ENCODE measurements at places on chromosomes 16 and 17.
A peak's percentile ranks its signal among the peaks of the same experiment; 100 is the strongest.

DNA sequence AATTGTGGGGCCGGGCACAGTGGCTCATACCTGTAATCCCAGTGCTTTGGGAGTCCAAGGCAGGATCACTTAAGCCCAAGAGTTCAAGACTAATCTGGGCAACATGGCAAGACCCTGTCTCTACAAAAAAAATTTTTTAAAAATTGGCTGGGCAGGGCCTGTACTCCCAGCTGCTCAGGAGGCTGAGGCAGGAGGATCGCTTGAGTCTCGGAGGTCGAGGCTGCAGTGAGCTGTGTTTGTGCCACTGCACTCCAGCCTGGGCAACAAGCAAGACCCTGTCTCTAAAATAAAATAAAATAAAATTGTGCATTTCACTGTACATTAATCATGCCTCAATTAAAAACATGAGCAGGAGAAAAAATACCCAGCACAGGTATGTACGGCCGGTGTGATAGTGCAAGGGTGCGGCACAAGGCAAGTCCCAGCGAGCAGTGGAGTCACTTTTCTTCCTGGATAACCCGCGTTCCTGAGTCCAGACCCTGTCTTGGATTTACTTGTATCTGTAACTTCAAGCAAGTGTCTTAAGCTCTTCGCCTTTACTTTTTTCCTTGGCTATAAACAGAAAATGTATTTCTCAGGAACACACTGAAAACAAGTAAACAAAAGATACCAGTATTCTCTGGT is 11.4 kb downstream of the ZDHHC7 start:
- no peak for DNase-seq

DNA sequence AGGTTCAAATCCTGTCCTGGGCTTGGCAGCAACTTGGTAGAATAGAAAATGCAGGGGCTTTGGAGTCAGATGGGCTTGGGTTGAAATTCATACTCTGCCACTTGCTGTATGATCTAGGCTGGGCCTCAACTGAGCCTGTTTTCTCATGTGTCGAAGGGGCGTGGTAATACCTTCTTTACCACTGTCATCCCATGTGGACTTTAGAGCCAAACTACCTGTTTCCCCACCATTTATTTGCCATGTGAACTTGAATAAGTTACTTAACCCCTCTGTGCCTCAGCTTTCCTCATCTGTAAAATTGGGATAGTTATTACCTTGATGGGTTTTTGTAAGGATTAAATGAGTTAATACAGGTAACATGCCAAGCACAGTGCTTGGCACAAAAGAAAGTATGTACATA is 106.0 kb downstream of the COPRS start:
- DNase-seq, result no peak

DNA sequence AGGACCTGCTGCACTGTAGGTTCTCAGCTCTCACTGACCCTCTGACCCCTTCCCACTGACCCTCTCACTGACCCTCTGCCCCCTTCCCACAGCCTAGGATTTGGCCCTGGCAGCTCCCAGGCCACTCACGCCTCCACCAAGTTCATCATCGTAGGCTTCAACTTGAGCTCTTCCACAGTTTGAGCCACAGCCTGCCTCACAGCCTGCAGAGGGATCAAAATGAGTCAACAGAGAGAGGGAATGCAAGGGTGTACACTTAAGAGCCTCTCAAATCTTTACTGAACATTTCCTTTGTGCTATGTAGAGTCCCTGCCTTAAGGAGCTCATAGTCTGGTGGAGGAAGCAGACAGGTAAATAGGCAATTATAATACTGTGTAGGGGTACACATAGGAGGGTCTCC is 12.1 kb downstream of the HEATR9 start:
- DNase-seq, result no peak

- no peak for DNase-seq
These were observed 20.2 kb upstream of the CPSF4L start for GRCh38 chr17:73281928-73282327.

DNA sequence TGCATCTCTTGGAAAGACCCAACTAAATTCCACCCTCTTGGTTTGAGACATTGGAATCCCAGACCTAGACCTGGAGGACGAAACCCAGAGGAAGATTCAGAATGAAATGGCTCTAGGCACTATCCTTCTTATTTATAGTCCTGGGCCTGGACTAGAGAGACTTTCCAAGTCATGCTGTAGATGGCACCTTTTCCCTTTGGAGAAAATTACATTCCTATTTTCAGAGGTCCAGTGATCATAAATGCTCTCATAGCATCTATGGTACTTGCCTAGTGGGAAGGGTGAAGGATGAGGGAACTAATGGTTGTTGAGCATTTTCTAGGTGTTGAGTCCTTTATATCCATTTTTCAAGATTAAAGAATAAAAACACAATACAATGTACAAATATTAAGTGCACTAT is 37.1 kb downstream of the SPACA3 start:
- no peak for DNase-seq

GRCh38 chr16:64253525-64253924 is 868.3 kb downstream of the CDH11 start:
- no peak for DNase-seq

DNA sequence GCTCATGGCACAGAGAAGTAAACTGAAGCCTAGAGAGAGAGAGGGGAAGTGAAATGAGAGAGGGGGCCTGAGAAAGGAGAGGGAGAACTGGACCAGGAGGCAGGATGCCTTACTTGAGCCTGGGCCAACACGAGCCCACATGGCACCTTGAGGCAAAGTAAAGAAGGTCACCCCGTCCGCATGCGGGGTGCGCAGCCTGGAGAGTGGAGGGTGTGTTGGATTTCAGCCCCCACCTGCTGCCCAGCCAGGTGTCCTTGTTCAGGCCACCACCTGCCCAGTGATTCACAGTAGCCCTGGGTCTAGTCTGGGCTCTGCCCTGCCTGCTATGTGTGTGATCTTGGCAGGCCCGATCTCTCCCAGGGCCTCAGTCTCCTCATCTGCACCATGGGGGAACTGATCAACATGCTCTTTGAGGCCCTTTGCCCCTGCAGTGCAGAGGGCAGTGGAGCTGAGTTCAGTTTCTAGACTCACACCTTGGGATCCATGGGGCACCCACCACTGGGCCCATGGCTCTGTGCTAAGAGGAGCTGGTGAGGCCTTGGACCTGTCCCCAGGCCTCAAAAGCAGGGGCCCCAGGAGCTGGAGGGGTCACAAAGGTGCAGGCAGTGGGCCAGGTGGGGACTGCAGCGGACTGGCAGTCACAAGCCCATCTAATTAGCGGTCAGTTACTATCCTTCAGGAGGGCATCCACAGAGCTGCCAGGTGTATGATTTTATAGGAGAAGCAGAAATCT is 9.8 kb upstream of the DRC7 start:
- no peak for DNase-seq

DNA sequence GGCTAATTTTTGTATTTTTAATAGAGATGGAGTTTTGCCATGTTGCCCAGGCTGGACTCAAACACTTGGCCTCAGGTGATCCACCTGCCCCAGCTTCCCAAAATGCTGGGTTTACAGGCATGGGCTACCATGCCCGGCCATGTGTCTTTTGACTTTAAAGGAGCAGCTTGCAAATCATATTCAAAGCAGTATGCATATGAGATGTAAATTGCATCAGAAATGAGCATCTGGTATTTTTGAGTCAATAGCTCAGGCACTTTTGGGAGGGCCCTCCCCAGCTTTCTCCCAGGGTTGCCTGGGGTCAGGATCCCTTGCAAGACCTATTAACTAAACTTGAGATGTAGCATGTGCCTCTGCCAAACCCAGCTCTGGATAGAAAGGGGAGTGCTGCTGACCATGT is 21.5 kb downstream of the EPOP start:
- no peak for DNase-seq

DNA sequence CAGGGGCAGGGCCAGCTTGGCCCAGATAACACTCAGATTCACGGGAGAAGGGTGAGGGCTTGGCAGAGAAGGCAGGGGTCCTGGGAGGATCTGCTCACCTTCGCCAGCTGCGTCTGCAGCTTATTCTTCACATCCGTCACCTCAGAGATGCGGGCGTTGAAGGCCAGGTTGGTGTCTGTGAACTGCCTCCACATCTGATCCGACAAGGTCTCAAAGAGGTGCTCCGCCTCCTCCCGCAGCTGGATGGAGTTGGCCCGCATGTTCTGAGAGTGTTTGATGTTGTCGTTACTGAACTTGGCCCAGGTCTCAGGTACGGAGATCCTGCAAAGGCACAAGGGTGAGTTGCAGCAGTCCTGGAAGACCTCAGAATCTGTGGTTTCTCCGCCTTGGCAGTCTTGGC is 18.9 kb downstream of the TEKT5 start:
- DNase-seq, result no peak

DNA sequence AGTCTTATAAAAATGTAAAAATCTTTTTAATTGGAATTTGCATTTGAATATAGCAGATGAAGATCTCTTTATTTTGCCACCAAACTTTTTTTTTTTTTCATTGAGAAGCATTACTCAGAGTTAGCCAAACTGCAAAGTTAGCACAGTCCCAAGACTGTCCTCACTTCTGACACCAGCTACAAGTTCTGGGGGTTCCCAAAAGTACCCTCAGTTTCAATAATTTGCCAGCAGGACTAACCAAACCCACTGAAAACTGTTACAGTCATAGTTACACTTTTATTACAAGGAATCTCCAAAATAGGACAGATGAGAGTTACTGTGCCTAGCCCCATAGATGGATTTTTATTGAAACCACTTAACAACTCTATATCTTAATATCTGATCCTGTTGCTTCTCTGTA is 144.1 kb downstream of the CHD9 start:
- DNase-seq, result no peak

- no peak for DNase-seq
These were observed 3.5 kb downstream of the KRT40 start for GRCh38 chr17:40980596-40980995.

DNA sequence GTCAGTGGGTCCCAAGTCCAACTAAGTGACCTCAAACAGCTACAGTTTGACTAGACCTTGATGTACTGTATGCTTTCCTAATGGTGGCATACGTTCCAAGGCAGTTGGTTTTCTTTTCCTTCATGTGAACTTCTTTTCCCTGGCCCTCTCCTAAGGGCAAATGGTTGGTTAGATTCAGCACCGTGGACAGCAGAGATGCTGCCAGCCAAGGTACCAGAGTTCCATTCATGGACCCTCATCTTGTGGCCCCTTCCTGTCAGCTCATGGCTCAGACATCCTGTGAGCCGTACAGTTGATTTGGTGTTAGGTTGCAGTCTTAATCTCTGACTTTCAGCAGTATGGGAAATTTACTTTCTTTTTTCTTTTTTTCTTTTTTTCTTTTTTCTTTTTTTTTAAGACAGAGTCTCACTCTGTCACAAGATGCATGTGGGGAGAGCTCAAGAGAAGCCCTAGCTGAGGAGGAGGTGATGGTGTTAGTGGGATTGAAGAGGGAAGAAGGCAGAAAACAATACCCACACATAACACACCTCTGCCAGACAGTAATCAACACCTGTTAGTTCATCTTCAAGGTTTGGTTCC is 122.4 kb downstream of the USP31 start:
- DNase-seq, result no peak

DNA sequence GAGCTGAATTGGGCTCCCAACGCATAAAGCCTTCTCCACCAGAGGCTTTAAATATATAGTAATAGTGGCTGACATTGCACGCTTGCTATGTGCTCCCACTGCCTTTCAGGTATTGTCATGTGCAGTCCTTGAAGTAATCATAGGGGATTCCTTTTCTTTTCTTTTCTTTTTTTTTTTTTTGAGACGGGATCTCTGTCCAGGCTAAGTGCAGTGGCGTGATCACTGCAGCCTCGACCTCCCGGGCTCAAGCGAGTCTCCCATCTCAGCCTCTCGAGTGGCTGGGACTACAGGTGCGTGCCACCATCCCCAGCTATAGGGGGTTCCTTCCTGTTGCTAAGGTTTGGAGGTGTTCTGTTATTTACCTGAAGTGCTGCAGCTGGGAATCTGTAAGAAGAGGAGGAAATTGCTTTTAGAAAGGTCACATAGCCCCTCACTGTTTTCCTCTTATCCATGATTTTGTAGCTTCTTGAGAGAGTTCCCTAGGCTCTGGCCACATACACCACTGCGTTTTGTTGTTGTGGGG is 845 bp downstream of the RPL27 start:
- DNase-seq, result no peak

DNA sequence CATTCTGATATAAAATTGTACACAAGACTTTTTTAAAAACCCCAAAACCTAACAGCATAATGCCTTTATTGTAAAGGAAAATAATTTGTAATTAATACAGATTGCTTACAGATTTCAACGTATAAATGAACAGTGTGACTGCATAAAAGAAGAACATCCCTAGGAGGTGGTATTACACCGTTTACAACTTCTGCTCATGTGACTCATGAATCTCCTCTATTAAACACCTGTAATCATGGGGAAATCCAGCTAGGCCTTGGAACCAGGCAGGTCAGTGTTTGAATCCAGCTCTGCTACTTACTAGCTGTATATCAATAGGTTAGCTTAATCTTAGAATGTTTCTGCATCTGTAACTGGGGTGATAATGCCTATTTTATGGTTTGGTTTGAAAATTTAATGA is 15.2 kb downstream of the RABEP1 start:
- DNase-seq, result no peak

- DNase-seq, result no peak
These were observed 624.6 kb upstream of the EEF2KMT start for GRCh38 chr16:5722116-5722619.

GRCh38 chr17:2095536-2095910 is 40.6 kb downstream of the HIC1 start:
- no peak for DNase-seq

DNA sequence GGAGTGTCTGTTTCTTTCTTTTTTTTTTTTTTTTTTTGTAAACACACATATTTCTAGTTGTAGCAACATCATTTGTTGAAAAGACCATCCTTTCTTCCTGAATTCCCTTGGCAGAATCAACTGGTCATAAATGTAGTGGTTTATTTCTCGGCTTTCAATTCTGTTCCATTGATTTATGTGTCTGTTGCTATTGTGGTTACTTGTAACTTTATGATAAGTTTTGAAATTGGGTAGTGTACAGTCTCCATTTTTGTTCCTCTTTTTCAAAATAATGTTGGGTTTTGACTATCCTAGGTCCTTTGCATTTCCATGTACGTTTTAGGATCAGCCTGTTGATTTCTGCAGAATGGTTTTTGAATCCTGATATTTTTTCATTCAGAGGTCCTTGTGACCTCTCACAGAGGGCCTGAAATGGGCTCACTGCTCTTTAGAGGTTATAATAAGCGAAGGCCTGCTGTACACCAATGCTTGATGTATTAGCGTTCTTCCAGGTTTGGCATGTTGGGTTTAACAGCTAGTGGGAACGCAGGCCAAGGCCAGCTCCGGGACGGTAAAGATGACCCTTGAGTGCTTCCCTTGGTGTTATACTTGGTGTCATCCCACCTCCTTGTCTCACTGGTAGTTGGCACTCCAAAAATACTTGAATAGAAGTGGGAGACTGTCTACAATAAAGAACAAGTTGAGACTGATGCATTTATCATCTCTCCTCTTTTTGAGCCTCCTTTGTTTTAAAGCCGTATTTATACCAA is 43.8 kb downstream of the ZNRF1 start:
- DNase-seq, result no peak

- DNase-seq, result peak; percentile 69
These were observed 12.6 kb downstream of the GRB7 start for GRCh38 chr17:39750131-39751015.
